Stimulated activated CD4-positive, alpha-beta T cell treated with anti-CD3 and anti-CD28 coated beads, Interleukin-4, amount 100 ng/mL, for 4 hours (primary cell): ENCODE measurements at places on chromosomes 12 and 14.

GRCh38 chr14:69443296-69443805, 41.2 kb upstream of the PLEKHD1 start:
- no peak for DNase-seq

GRCh38 chr12:125399489-125399888, 334.3 kb downstream of the AACS start:
- DNase-seq, result no peak

GRCh38 chr14:90453401-90453951, 56.6 kb downstream of the CALM1 start:
- DNase-seq, result no peak

DNA sequence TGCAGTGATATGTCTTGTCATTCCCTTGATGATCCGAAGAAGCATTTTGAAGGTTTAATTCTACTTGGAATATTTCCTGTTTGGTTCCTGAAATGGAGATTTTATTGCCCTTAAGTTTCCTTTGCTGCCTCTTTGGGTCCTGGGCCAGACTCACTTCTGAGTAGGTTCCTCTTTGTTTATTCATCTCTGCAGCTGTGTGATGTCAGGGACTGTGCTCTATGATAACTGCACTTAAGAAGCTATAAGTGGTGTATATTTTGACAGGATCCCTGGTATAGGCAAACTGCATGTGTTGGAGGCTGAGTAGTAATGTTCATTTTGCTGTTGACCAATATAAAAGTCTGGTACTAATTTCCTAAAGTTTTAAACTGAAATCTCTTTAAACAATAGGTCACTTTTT, at the start of gene KLRC4:
Gene KLRC4 (minus strand): TSS at position 366 of the 400 bp plus-strand sequence. CDS start 182 bp downstream, at position 184.
- DNase-seq, result no peak

DNA sequence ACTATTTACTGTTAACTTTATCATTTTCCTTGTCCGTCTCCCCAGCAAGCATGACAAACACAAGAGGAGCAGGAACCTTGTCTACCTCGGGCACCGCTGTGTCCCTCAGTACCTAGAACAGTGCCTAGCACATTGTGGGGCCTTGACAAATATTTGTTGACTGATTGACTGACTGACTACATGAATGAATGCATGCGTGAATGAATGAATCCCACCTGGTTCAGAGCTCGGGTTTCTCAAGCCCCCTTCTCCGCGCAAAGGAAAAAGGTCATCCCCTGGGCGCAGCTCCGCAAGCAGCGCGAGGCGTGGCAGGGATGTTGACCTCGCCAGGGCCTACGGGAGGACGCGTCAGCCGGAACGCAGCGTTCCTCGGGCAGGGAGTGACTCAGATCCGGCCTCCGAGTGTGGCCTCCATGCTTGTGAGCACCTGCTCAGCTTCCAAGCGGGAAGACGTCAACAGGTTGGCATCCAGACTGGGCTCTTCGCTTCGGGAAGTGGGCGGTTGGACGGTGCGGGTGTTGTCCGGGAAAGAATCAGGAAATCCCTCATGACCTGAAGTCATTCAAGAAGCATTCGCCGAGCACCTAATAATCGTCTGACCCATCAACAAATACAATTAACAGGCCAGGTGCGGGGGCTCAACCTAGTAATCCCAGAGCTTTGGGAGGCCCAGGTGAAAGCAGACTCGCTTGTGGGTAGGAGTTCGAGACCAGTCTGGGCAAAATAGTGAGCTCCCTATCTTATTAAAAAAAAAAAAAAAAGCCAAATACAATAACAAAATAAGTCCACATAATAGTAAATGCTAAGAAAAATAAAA, 13.9 kb upstream of the UBC start:
- no peak for DNase-seq

DNA sequence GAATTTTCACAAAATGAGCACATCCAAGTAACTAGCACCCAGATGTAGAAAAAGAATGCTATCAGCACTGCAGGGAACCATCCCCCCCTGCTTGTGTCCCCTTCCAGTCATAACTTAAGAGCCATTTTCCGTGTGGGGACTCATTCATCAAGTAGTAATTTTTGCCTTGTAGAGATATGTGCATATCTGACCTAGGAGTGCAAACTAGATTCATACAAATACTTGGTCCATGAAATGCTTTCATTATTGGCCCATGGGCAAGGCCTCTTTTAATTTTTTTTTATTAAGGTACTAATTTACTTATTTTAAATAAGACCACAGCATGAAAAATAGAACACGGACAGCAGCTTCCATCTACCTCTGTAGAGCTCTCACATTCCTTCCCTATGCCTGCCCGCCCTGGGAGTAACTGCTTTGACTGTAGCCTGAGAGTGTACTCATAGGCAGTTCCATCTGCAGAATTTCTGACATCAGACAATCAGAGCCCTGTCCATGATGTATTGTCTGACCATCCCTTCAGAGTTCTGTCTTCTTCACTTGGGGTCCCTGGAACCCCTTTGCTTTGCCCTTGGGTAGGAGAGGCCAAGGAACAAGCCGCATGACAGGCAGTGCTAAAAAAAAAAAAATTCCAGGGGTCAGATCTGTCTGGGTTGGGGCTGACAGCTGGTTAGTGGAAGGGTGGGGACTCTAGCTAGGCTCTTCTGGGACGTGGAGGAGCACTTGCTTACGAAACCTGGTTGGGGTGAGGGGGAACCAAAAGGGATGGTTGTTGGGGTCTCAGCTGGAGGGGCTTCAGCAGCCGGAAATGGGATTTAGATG, 131.7 kb downstream of the C12orf75 start:
- DNase-seq, result no peak

DNA sequence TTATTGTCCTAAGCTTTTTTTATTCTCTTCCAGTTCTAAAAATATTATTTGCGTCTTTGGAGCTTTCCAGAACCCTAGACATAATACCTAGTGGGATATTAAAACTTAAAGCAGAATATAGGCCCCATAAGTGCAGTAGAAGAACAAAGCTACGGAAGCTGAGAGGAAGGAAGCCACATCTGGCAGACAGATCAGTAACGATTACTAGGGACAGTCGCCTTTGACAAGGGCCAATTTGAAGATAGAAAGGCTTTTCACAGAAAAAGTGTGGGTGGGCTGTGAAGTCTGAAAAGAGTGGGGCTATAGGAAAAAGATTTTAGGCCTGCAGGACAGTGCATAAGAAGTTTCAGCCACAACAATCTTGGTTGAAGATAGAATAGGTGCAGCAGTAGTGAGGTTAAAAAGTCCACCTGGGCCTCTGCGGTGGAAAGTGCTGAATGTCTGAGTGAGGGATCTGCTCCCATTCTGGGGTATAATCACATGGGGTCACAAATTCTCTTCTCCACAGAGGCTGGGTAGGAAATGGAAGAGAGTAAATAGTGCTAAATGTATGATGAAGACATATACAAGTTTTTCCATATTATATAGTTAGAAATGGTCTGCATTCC, 114.5 kb downstream of the CMAS start:
- DNase-seq, result no peak

DNA sequence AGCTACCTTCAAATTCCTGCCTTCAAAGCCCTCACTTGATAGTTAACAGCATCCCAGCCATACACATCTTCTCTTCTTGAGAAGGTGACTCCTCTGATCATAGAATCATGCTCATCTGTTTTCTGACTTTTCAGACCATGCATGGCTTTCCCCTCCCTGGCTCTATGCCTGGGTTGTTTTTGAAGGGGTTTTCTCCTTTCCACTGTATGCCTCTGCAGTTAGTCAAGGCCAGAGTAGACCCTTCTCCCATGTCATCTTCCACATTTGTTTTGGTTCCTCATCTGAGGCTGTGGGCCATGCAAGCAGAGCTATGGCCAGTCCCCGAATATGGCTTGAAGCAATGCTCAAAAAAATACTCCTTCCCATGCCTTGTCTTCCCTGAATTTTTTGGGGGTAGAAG, 14.3 kb upstream of the MCRS1 start:
- DNase-seq, result no peak
